ENCODE measurements at places on chromosomes 1 and 21.

GRCh38 chr1:15797614-15798390 lies 9.6 kb downstream of the UQCRHL start:
- no peak for DNase-seq

DNA sequence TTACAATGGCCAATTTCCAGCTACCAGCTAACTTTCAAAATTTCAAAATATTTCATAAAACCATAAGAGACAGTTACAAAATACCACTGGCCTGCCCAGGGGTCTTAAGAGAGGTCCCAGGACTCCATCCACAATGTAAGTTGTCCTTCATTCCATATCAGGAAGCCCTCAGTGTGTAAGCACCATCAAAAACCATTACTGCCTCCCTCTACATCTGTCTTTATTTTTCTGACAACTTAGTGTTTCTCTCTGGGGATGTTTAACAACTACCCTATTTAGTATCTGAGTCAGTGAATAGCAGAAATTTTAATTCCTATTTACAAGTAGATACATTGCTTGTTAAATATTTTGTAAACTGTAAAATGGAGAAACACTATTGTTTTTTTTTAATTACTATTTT lies 339.3 kb upstream of the ADAMTS5 start:
- no peak for DNase-seq

DNA sequence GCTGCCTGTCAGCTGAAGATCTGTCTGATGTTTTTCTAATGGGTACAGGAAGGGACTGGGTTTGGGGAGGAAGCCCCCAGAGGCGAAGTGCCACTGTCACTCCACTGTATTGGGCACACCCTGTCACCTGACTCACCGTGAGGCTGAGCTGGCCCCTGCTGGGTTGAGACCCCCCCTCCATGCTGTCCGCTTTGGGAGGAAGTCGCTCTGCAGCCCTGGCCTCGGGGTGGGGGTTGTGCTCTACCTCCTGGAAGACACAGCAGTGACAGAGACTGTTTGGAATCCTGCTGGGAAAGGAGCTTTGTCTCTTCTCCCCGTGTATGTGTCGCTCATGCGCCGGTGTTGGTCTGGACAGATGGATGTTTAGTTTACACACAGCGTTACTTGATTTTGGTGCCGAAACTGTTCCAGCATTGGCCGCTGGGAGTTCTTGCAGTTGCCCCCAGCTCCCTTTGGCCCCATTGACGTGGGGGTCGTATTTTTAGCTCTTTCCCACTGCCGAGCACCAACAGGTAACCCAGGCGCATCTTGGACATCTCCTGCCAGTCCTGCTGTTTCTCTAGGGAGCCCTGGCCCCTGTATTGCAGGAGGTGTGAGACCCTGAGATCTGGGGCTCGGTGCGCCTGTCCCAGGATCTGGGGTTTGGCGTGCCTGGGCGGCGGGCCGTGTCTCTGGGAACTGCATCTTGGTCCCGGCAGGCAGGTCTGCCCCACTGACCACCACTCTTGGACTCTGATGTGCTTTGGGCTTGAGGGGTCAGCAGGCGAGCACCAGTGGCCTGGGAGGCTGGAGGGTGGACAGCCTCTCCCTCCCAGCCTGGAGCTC lies 30.3 kb downstream of the SLX9 start:
- DNase-seq, result no peak

- no peak for DNase-seq
Observed at GRCh38 chr1:184387069-184387475, 243 bp downstream of the C1orf21 start.

GRCh38 chr1:233962878-233963277 lies 58.4 kb downstream of the SLC35F3 start:
- no peak for DNase-seq

- no peak for DNase-seq
Observed at GRCh38 chr21:43602266-43603232, 56.7 kb downstream of the HSF2BP start.

- peak; percentile 76 for DNase-seq
Observed at GRCh38 chr1:201108614-201109013, 3.6 kb downstream of the CACNA1S start.

DNA sequence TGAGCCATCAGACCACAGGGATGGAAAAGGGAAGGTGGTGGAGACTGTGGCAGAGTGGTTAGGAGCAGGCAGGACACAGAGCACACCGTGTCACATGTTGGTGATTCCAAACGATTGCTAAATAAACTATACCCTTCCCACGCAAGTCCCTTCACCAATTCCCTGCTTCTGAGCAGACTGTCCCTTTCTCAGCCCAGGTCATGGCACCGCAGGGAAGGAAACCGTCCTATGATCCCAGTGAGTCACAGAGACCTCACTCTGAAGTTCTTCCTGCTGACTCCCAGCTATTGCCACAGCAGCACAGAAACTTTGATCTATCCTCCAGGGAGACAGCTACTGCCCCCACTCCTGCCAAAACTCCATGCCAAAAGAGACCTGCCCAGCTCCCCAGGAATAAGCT lies 19.2 kb downstream of the RIMS3 start:
- no peak for DNase-seq

DNA sequence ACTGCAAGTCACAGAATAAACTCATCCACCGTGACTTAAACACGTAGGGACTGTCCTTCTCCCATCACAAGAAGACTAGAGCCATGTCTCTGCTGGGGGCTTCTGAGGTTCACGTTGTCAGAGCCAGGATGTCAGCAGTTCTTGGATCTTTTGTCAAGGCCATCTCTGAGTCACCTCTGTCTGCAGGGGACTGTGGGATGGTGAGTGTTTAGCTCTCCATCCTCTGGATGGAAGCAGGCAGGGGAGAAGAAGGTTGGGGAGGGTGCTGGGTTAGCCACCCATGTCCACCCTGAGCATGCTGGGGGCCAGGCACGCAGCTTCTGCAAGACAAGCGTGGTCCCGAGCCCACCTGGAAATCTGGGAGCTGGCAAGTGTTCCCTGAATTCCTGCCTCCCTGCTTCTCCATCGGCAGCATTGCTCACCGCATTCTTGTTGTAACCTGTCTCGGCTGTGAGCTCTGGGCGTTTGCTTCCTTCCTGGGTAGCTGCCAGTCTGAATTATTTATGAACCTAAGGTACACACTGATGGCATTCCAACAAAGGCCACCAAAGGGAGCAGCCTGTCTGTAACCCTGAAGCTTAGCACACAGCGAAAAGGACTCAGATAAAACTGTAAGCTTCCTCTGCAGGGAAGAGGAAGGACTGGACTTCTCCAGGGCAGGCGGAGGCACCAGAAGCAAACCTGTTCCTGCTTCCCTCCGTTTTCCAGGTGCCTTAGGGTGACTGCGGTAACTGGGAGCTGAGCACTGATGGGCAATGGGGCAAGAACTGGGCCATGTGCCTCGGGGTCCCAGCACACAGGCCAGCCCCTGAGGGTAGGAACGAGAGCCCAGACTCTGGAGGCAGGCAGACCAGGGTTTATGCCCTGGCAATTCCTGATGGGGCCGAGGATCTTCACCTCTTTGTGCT lies 88.6 kb downstream of the RIPK4 start:
- DNase-seq, result peak; percentile 70

DNA sequence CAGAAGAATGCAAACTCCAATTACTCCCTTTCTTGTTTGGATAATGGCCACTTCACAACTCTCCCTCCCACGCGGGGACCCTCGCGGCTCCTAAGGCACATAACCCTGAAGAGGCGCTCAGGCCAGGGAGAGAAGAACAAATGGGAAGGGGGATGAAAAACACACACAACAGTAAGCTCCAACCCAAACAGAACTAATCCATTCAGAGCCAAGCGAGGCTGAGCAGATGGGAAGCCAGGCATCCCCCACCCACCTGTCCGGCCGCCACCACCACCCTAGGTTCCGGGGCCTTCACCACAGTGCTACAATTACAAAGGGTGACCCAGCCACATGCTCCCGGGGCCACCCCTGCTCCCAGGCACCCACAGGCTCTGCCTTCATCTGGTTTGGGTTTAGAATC lies 101.5 kb downstream of the MRPL37 start:
- no peak for DNase-seq

- DNase-seq, result no peak
Observed at GRCh38 chr1:211511947-211512346, 20.0 kb upstream of the RD3 start.

Measured in NCI-H1092 treated with DMSO at 0.1 percent for 48 hours (cell line).